ENCODE measurements at places on chromosomes 2 and 18. TPM values are rescaled to one million over a fixed set of nuclear protein-coding genes. Genes with fewer than 3 reads are reported as not detected.

GRCh38 chr2:96681540-96681939, 39.0 kb downstream of the FER1L5 start:
- H3K4me1 ChIP-seq, result no peaks in the 10 kb centered on the region
- peaks cover 19% of the 10 kb centered on the region for H3K27me3 ChIP-seq
- no peak overlapping the region for H3K27ac ChIP-seq

Gene GALNT1
- total RNA-seq, result 39.3 TPM

Gene KCNS3
- 0.16 TPM for total RNA-seq

- H3K27ac ChIP-seq, result no peak overlapping the region
- H3K4me1 ChIP-seq, result no peaks in the 10 kb centered on the region
- H3K27me3 ChIP-seq, result no peaks in the 10 kb centered on the region
- no peak for DNase-seq
- H3K36me3 ChIP-seq, result no peaks in the 10 kb centered on the region
Measured at GRCh38 chr18:67938660-67939059, 422.1 kb upstream of the DSEL start.

GRCh38 chr2:189662669-189663226, 1.5 kb downstream of the ASNSD1 start:
- no peak overlapping the region for H3K4me3 ChIP-seq
- H3K36me3 ChIP-seq, result peaks cover 37% of the 10 kb centered on the region
- peak overlapping the region; percentile 15 for H3K27ac ChIP-seq
- no peak for DNase-seq
- peaks cover 33% of the 10 kb centered on the region for H3K4me1 ChIP-seq

DNA sequence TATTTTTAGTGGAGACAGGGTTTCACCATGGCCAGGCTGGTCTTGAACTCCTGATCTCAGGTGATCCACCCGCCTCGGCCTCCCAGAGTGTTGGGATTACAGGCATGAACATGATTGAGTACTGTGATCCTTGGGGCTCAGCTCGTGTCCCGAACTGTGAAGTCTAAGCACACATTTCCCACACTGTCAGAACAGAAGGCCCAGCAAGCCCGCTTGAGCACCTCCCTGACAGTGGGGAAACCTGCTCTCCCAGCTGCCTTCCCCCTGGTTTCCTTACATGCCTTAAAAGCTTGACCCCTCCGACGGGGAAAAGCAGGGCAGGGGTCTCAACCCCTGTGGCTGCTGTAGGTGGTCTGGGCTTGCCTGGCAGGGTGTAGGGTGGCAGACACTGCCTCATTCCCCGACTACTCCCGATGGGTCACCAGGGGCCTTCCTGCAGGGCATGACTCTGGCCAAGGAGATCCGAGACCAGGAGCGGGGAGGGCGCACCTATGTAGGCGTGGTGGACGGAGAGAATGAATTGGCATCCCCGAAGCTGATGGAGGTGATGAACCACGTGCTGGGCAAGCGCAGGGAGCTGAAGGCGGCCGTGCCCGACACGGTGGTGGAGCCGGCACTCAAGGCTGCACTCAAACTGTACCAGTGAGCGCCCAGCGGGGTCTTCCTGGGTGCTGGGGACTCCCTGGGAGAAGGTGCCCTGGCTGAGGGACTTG, 10.1 kb downstream of the VIL1 start:
- H3K4me3 ChIP-seq, result no peak overlapping the region
- no peaks in the 10 kb centered on the region for H3K4me1 ChIP-seq
- DNase-seq, result no peak
- H3K36me3 ChIP-seq, result no peaks in the 10 kb centered on the region

DNA sequence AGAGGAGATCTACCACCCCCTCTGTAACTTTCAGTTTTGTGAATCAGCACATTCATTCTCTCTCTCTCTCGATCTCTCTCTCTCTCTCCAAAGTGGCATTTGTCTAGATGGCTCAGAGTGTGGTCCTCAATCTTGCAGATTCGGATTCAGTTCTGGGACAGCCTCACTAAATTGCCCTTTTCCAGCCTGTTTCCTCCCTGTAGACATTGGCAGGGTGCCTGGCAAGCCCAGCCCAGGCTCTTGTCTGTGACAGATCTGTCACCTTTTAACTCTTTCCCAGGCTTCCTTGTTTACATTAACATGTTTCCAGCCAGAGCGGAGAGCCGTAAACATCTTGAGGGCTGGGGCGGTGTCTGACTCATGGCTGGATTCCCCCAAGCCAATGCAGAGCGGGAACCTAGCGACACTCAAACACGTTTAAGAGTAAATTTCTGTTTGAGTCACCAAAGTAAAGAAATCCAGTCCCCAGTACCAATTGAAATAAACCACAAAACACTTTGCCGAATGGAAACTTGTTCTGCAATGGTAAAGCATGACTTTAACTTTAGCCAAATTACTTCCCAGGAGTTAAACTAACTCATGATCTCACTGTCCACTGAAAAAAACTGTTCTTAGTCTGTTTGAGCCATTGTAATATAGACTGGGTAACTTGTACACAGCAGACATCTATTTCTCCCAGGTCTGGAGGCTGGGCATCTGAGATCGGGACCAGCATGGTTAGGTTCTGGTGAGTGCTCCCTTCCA, 6.6 kb upstream of the CYP27C1 start:
- H3K27me3 ChIP-seq, result peaks cover 27% of the 10 kb centered on the region
- H3K27ac ChIP-seq, result peak overlapping the region; percentile 82
- peaks cover 10% of the 10 kb centered on the region for H3K4me1 ChIP-seq
- peaks cover 2% of the 10 kb centered on the region for H3K36me3 ChIP-seq
- peak overlapping the region; percentile 13 for H3K4me3 ChIP-seq
- no peak for DNase-seq

Gene SLC5A7
- total RNA-seq, result not detected

Gene FTCDNL1
- total RNA-seq, result 2.6 TPM

Gene PTCD3
- total RNA-seq, result 195 TPM

Gene GPAT2
- total RNA-seq, result 19.1 TPM

Measured in activated T-helper 2 cell treated with anti-CD3 and anti-CD28 coated beads, Interferon-gamma antibody, Interleukin-2, Interleukin-4, amounts not matched to agents 10 μg/mL and 5 μg/mL and 100 μg/mL, durations not matched to agents 14 hours and 24 hours and 36 hours (primary cell).